SK-N-DZ (cell line): ENCODE measurements at places on chromosomes 1 and 21.
A peak's percentile ranks its signal among the peaks of the same experiment; 100 is the strongest.

GRCh38 chr1:221761354-221762002 is 19.6 kb upstream of the DUSP10 start:
- DNase-seq, result no peak

GRCh38 chr1:38194472-38194871 is 147.9 kb upstream of the POU3F1 start:
- no peak for DNase-seq

DNA sequence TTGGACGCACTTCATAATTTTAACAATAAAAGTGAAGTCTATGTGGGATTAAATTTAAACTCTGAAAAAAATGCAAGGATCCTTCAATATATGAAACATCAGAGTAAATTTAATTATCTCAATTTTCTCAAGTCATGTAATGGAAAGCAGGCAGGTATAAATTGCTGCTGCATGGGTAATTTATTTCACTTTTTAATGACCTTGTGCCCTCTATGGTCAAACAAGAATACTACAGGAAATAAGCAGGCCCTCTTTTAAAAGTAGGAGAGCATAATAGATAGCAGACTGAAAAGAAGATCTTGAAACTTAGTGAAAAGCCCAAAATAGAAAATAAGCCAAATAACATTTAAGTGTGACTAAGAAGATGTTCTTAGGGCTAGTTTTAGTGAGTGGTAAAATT is 22.9 kb downstream of the BCAS2 start:
- peak; percentile 21 for DNase-seq

GRCh38 chr1:111695801-111696200 is 43.4 kb downstream of the INKA2 start:
- DNase-seq, result no peak

DNA sequence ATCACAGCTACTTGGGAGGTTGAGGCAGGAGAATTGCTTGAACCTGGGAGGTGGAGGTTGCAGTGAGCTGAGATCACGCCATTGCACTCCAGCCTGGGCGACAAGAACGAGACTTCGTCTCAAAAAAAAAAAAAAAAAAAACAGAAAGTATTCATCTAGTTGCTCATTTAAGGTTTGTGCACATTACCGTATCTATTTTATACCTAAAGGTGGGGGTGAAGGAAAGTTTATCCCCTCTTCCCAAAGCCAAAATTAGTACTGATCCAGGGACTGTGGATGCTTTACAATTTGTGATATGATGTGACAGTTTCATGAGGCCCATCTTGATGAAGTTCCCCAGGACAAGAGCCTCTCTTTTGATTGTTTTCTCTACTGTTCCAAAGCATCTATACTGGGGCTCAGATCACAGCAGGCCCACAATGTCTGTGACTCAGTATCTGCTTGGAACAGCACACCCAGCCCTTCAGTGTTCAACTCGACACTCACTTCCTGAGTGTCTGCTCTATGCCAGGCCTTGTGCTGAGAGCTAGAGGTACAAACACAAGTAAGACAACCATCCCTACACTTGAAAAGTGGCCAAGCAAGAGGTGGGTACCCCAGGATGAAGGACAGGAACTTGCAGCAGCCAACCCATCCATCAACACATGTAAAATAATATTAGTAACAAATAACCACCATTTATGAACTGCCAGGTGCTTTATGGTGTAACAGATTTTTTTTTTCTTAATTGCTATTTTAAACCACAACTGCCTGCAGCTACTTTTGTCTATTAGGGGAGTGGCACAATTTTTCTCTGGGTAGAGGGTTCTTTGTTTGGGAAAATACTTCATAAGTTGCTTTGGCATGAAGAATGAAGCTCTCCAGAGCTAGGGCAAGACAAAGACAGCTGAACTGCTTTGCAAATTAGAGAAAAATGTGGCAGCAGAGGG is 29.0 kb upstream of the KHDRBS1 start:
- DNase-seq, result no peak

DNA sequence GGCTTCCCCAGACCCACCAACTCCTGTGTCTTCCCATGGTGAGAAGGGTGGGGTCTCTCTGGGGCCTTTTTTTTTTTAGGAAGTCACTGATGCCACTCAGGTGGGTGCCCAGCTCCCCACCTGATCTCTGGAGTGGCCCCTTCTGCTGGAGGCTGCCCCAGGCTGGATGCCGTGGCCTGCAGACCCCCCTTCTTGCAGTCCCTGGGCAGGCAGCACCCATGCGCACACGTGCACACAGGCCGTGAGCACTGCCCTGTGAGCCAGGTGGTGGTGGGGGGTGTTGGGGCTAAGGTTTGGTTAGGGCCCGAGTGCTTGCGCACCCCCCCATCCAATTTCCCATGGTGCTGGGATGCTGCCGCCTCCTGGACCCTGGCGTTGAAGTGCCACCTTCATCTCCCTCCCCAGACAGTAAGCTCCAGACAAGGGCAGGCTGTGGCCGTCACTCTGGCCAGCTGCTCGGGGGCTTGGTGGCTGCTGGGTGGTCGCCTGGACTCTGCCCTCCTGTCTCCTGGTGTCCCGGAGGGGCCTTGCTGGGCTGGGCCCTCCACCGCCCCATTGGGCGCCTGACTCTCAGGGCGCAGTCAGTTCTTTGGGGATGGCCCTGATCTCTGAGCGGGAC is 50.6 kb downstream of the SKI start:
- no peak for DNase-seq

DNA sequence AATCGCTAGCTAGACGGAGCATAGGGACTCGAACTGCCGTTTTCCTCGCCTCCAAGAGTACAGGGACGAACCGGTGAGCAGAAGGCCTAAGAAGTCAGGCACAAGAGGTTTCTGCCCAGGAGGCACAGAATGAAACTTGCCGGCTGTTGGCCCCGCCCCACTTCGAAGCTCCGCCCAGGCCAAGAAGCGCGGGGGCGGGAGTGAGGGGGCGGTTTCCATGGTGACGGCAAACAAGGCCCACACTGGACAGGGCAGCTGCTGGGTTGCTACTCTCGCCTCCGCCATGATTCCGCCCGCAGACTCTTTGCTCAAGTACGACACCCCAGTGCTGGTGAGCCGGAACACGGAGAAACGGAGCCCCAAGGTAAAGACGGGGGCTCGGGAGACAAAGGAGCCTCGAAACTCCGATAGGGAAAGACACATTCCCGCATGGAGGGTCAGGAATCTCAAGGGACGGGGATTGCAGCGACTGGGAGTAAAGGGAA is at the start of gene DNALI1:
DNALI1 (plus strand) TSS at position 229 of the 485 bp plus-strand sequence; CDS start at position 284, 55 bp downstream.
- peak; percentile 82 for DNase-seq

- no peak for DNase-seq
These were observed 1.3 kb upstream of the ENAH start for GRCh38 chr1:225654277-225654597.

- DNase-seq, result no peak
These were observed 70.4 kb downstream of the TUT4 start for GRCh38 chr1:52482326-52483004.

DNA sequence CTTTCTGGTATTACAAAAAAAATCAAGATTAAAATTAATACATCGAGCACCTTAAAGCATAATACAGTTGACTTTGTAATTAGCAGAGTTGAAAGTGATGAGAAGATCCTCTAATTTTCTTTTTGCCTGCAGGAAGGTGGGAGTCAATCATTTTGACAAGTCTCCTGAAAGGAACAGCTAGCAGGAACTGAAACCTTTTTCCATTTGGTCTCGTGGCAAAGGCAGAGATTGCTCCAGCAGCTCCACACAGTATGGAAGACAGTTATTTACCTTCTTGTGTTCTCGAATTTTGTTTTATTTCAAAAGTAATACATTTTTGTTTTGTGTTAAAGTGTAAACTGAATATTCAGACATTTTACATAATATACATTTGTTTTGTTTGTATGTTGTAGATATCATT is 7.7 kb downstream of the S100PBP start:
- no peak for DNase-seq

DNA sequence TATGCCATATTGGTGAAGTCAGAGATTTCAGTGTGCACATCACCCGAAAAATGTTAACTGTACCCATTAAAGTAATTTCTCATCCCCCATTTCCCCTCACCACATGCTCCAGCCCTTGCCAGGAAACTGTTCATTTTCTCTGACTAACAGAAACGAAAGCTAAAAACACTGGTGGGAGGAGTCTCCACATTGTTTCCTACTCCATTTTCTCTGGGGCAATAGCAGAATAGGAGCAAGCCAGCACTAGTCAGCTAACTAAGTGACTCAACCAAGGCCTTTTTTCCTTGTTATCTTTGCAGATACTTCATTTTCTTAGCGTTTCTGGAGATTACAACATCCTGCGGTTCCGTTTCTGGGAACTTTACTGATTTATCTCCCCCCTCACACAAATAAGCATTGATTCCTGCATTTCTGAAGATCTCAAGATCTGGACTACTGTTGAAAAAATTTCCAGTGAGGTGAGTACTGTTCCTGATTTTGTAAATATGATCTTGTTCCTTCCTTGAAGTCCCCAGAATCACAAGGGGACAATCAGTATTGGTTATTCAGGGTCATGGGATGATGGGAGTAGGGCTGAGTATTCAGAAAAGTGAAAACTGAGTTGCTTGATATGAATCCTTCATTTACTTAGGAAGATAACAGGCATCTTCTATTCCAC is at the start of gene IFI16:
IFI16 (plus strand) TSS at position 204 of the 658 bp plus-strand sequence. CDS start 4,774 bp downstream, outside the sequence.
- DNase-seq, result no peak

DNA sequence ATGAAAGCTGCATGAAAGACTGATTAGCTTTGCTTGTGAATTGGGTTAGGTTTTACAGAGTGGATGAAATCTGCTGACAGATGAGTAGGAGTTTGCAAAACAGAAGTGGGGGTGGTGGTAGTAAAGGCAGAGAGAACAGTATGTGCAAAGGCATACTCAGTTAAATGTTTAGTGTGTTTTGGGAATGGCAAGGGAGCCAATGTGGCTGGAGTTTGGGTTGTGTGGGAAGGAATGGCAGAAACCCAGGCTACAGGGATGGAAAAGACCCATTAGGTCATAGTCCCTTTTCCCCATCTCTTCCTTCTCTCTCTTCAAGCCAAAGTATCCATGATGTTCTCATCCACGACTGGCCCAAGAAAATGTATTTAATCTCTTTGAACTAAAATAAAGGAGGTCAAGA is 362.2 kb upstream of the LYPLAL1 start:
- DNase-seq, result no peak

DNA sequence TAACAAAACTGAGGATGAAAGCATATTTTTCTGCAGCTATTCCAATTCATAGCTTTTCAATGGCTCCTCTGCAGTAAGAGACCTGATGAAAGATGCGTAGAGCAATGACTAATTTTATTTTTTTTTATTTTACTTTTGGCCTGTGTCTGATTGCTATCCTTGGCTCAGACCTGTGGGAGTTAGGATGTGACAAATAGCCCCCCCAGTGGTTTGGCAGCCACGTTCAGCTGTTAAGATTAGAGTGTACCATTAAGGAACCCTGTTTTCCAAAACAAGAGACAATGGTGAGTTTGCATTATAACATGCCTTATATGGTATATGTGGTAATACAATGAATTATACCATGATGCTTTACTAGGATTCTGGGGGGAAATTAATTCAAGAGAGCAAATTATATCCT is 264.7 kb downstream of the CACNA1E start:
- DNase-seq, result no peak

GRCh38 chr1:110465038-110465813 is 14.3 kb downstream of the PROK1 start:
- DNase-seq, result no peak

DNA sequence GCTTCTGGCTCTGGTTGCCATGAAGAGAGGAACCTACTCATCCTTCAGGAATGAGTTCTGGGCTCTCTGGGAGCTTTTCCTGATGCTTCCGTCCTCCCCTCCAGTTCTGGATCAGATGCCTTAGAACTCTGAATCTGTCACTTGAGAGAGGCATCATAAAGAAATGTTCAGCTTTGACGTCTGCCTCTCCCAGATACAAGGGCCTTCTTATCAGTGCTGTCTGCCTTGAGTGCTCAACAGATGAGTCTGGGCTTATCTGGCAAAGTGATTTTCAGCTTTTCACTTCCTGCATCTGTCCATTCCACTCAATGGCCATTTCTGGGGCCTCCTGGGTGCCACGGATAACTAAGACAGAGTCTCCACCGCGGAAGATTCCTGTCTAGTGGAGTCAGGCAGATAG is 12.3 kb upstream of the OTUD3 start:
- DNase-seq, result no peak

GRCh38 chr1:66197785-66198184 is 336.2 kb upstream of the SGIP1 start:
- no peak for DNase-seq

DNA sequence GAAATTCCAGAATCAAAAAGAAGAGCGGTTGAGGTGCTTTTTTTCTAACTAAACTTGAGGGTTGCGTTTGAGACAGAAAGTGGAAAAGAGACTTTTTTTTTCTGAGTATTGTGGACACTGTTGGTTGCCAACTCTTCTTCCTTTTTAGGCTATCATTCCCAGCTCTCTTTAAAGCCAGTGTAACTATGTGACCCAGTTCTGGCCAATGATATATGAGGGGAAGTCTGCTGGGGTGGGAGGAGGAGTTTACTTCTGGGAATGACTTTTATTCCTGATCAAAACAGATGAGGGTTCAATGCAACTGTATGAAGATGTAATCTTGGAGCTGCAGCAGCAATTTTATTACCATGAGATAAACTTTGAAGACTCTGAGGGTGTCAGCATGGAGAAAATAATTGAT is 17.3 kb upstream of the NMNAT2 start:
- DNase-seq, result no peak

DNA sequence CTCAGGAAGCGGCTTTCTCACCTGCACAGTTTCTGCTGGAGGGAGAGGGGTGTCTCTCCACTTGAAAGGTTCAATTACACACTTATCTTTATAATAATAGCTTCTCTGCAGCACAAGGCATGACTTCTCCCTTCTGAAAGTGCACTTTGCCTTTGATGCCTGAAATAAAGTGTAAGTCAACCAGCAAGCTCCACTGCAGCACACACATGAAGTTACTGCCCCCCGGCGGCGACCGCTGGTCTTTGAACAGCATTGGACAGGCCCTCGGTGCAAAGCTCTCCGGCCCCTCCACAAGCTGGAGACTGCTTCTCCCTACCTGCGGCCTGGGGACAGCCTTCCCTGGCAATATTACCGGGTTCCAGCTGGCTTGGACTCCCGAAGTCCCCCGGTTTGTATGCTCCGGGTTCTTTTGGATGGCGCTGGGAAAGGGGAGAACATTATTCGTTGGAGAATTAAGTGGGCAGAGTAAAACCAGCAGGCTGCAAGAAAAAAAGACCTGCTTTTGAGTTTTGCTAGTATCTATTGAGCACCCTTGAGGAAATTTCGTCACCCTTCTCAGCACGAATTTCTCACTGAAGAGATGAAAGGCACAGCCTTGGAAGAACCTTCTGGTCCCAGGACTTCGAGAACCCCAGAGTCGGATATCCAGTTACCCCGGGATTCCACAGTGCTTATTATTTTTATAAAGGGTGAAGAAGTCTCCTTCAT is 11.8 kb downstream of the RCAN1 start:
- DNase-seq, result peak; percentile 35

GRCh38 chr1:200867018-200867811 is 5.6 kb upstream of the GPR25 start:
- no peak for DNase-seq
